ENCODE measurements at places on chromosomes 1 and 21. TPM values are rescaled to one million over a fixed set of nuclear protein-coding genes. Genes with fewer than 3 reads are reported as not detected.

- no peak for ATAC-seq
Measured at GRCh38 chr21:36436829-36437744, 42.8 kb downstream of the CLDN14 start.

GRCh38 chr1:16984717-16985116, 4.3 kb upstream of the MFAP2 start:
- ATAC-seq, result peak; percentile 75

DNA sequence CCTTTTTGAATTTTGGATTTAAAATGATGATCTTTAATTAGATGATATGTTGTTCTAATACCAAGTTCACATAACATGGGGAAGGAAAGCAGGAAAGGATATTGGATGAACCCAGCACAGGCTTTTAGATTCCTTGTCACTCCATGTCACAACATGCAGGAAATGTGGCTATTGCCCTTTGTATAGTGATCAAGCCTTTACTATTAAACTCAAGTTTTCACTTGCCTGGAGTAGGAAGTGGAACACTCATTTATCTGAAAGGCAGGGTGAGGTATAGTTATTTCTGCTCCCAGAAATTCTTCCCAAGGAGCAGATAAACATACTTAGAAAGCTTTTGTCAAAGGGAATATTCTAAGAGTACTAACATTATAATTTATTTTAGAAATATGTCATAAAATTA, 37.2 kb upstream of the BCAS2 start:
- ATAC-seq, result peak; percentile 89

GJA9 gene
- total RNA-seq, result 0.44 TPM

DNA sequence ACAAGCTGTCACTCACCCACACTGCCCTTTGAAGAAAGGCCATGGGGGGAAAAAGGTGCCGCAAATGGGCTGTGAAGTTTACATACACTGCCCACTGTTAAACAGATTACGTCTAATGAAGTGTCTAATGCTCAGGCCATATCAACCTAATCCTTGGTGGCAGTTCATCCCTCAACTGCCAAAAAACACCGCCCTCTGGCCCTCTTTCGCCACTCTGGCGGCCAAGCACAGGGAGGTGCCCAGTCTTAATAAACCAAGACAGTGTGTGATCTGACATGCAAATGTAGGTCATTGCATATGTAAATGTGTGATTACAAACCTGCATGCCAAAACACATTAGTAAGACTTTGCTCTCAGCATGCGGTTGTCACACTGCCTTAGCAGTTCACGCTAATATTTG, 89.5 kb downstream of the NEK7 start:
- ATAC-seq, result no peak

NKAIN1 gene
- total RNA-seq, result 0.92 TPM

CD1D gene
- total RNA-seq, result 0.44 TPM

RGSL1 gene
- total RNA-seq, result not detected

SIK1 gene
- 16.5 TPM for total RNA-seq

GRCh38 chr21:43753439-43753799, 22.7 kb downstream of the CSTB start:
- no peak for ATAC-seq

Data from esophagus mucosa (tissue), 1 donor.